ENCODE measurements at places on chromosomes 3 and 15.

- no peak overlapping the region for H3K27ac ChIP-seq
- no peak overlapping the region for H3K4me3 ChIP-seq
- H3K27me3 ChIP-seq: no peaks in the 10 kb centered on the region
- no peaks in the 10 kb centered on the region for H3K4me1 ChIP-seq
- no peaks in the 10 kb centered on the region for H3K36me3 ChIP-seq
- peak; percentile 80 for DNase-seq
These were observed 63.5 kb upstream of the CLDN18 start for GRCh38 chr3:137946356-137946973.

GRCh38 chr3:16239780-16240179, 25.0 kb downstream of the DPH3 start:
- no peaks in the 10 kb centered on the region for H3K4me1 ChIP-seq
- no peak overlapping the region for H3K4me3 ChIP-seq
- DNase-seq: no peak
- no peaks in the 10 kb centered on the region for H3K27me3 ChIP-seq
- H3K36me3 ChIP-seq: no peaks in the 10 kb centered on the region
- no peak overlapping the region for H3K27ac ChIP-seq

GRCh38 chr15:35925275-35926006, 379.5 kb upstream of the DPH6 start:
- no peaks in the 10 kb centered on the region for H3K27me3 ChIP-seq
- H3K27ac ChIP-seq: no peak overlapping the region
- no peaks in the 10 kb centered on the region for H3K36me3 ChIP-seq
- H3K4me3 ChIP-seq: no peak overlapping the region
- H3K4me1 ChIP-seq: no peaks in the 10 kb centered on the region
- DNase-seq: no peak

DNA sequence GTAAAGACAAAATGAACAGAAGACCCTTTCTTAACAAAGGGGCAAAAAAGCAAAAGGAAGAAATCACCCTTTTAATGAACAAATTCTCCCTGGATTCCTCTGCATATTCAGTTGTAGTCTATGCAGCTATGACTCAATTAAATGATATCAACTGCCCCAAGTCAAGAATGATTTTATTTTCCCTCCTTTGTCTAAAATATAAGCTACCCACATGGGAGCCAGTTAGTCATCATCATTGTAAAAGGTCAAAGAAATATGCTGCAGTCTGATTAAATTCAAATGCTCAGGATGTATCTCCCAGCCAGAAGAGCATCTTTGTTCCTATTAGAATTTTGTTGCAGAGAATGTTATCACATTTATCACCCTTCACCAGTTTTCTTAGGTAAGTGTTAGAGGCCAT, 84.0 kb downstream of the SST start:
- no peaks in the 10 kb centered on the region for H3K36me3 ChIP-seq

- no peak for DNase-seq
- no peak overlapping the region for H3K27ac ChIP-seq
- H3K27me3 ChIP-seq: no peaks in the 10 kb centered on the region
- no peak overlapping the region for H3K4me3 ChIP-seq
- H3K4me1 ChIP-seq: no peaks in the 10 kb centered on the region
These were observed 509.7 kb downstream of the GABRG3 start for GRCh38 chr15:27480642-27481041.

DNA sequence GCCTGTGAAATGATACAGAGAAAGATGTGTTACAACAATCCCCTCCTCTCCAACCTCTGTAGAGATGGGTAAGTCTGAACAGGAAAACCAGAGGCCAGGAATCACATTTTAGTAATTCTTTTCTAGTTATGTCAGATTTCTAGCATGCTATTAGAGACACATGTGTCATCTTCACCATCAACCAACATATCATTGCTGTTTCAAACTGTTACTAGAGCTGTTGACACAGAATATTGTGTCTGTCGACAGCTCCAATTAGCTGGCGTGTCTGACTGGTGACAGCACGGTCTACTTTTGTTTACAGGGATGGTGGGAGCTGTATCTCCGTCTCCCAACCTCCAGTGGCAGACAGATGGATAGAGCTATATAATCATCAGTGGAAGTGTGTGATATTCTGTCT, 393.2 kb downstream of the SOX2 start:
- H3K4me3 ChIP-seq: no peak overlapping the region
- DNase-seq: no peak
- H3K27ac ChIP-seq: no peak overlapping the region

GRCh38 chr3:157130467-157131251, 29.3 kb downstream of the CCNL1 start:
- H3K36me3 ChIP-seq: no peaks in the 10 kb centered on the region
- DNase-seq: peak; percentile 82
- peaks cover 46% of the 10 kb centered on the region for H3K4me1 ChIP-seq
- peak overlapping the region; percentile 7 for H3K4me3 ChIP-seq
- H3K27ac ChIP-seq: peak overlapping the region; percentile 75

DNA sequence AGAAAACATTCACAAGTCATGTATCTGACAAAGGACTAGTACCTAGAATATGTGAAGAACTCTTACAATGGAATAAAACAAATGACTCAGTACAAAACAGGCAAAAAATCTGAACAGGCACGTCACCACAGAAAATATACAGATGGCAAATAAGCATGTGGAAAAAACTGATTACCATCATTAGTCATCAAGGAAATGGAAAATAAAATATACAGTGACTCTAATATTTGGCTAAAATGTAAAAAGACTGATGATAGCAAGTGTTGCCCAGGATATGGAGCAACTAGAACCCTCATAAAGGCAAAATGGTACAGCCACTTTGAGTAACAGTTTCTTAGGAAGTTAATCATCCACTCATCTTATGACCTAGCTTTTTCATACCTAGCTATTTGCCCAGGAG, 95.8 kb upstream of the ABHD17C start:
- no peaks in the 10 kb centered on the region for H3K36me3 ChIP-seq
- no peak overlapping the region for H3K27ac ChIP-seq
- DNase-seq: no peak
- H3K4me3 ChIP-seq: no peak overlapping the region

- no peaks in the 10 kb centered on the region for H3K27me3 ChIP-seq
- no peak for DNase-seq
- no peak overlapping the region for H3K27ac ChIP-seq
- H3K4me1 ChIP-seq: no peaks in the 10 kb centered on the region
These were observed 42.0 kb downstream of the BFSP2 start for GRCh38 chr3:133441867-133442270.

- no peaks in the 10 kb centered on the region for H3K27me3 ChIP-seq
- H3K36me3 ChIP-seq: no peaks in the 10 kb centered on the region
- no peak overlapping the region for H3K4me3 ChIP-seq
- no peak overlapping the region for H3K27ac ChIP-seq
- no peak for DNase-seq
These were observed 6.7 kb downstream of the SPPL2A start for GRCh38 chr15:50758712-50759205.

DNA sequence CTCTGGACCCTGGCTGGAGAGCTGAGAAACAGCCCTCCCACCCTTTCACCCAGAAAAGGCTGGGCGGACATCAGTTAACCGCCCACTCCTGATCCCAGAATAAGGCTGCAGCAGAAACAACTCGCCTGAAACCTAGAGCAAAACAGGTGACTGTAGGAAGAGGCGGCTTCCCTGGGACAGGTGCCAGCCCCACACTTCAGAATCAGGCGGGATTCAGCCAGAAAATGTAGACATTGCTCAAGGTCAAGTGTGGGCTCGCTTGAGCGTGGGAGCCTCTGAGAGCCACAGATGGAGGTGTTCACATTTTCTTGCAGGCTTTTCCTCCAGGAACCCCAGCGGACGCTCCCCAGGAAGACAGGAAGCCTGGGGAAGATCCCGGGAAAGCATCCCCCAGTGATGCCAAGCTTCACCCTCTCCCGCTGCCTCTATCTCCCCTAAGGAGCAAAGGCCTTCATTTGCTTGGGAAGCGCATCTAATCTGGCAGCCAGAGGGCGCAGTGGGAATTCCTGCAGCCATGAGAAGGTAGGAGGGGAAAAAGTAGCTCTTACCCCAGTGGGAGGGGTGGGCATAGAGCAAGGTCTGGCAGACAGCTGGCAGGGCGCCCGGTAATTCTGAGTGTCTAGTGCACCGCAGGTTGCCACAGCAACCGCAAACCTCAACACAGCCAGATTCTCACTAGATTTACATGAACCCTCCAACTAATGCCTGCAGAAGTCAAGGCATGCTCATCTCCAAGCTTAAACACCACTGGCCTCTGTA, 77.7 kb downstream of the OCA2 start:
- H3K4me3 ChIP-seq: no peak overlapping the region
- no peaks in the 10 kb centered on the region for H3K4me1 ChIP-seq
- H3K27ac ChIP-seq: no peak overlapping the region
- H3K27me3 ChIP-seq: no peaks in the 10 kb centered on the region

DNA sequence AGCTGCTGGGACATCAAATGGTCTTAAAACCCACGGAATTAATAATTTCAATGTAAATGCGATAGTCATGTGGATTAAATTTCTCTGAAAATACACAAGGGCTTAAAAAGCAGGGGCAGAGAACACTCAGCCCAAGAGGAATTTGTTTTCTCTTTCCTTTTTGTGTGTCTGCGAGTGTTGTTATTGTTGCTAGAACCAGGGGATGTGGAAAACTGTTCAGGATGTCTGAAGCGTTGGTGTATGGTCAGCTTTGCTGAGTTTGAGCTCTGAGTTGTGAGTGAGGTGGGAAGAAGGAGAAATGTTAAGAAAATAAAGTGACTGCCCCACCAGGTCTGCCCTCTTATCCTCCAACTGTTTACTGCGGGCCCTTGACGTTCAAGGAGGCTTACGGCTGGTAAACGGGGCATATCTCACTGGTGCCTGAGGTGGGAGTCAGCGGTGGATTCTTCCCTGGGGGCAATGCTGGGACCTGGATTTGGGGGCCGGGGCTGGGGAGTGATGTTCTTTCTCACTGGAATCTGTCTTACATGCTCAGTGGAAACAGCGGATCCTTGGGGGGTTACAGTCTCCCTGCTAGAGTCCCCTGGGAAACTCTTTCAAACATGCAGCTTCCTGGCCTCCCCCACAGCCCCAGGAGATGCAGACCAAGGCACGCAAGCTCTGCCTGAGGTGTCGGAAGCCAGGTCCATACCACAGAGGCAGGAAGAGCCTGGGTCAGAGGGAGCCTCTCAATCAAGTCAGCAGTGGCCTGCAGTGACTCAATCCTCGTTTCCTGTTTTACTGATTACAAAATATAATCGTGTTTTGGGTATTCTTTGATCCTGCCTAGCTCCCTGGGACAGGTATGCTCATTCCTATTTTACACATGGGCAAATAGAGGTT, 41.8 kb downstream of the ITGA11 start:
- peak overlapping the region; percentile 37 for H3K27ac ChIP-seq
- H3K27me3 ChIP-seq: no peaks in the 10 kb centered on the region
- DNase-seq: peak; percentile 60
- peaks cover 14% of the 10 kb centered on the region for H3K4me1 ChIP-seq

DNA sequence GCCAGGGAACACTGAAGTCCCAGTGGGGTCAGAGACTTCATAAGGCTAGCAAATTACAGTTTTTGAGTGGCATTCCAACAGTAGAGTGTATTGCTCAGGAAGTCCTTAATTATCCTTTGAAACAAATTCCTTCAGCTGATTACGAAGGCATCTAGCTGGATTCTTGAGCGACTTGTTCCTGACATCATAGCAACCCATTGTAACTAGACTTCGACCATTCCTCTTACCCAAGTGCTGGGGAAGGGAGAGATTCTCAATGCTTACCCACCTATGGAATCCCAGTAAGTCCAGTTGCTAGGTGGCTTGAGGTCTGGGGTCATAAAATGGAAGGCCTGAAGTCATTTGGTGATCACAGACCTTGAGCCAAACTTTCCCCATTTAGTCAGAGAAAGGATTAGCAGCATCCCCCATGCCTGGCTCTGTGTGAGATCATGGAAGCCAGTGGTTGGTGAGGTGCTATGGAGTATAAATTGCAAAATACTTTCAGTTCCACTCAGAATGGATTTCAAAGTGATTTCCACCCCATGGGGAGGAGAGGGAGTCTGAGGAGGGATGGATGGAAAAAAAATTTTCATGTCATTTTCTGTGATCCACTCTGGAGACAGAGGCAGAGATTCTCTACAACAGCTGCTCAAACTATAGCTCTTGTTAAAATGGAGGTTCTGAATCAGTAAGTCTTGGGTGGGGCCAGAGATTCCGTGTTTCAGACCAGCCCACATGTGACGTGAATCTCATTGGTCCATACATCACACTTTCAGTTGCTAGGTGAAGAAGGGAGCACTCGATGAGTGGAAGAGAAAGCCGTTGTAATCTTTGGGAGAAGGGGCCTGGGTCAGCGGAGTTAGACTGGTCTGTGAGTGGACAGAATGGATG, 45.7 kb downstream of the CD86 start:
- H3K36me3 ChIP-seq: no peaks in the 10 kb centered on the region
- H3K4me1 ChIP-seq: peaks cover 7% of the 10 kb centered on the region
- no peaks in the 10 kb centered on the region for H3K27me3 ChIP-seq
- no peak overlapping the region for H3K4me3 ChIP-seq

- no peak overlapping the region for H3K27ac ChIP-seq
- H3K27me3 ChIP-seq: peaks cover 3% of the 10 kb centered on the region
- no peaks in the 10 kb centered on the region for H3K4me1 ChIP-seq
- DNase-seq: no peak
- no peak overlapping the region for H3K4me3 ChIP-seq
- no peaks in the 10 kb centered on the region for H3K36me3 ChIP-seq
These were observed 273.4 kb downstream of the ARRDC4 start for GRCh38 chr15:98233873-98234272.

- no peak overlapping the region for H3K27ac ChIP-seq
- H3K4me3 ChIP-seq: no peak overlapping the region
- no peaks in the 10 kb centered on the region for H3K36me3 ChIP-seq
- peak; percentile 73 for DNase-seq
- peaks cover 39% of the 10 kb centered on the region for H3K4me1 ChIP-seq
These were observed 48.9 kb upstream of the TCF12 start for GRCh38 chr15:56869573-56869972.

GRCh38 chr15:41989573-41990242, 17.4 kb upstream of the EHD4 start:
- H3K4me3 ChIP-seq: no peak overlapping the region
- peak; percentile 79 for DNase-seq
- no peaks in the 10 kb centered on the region for H3K27me3 ChIP-seq
- no peaks in the 10 kb centered on the region for H3K4me1 ChIP-seq

DNA sequence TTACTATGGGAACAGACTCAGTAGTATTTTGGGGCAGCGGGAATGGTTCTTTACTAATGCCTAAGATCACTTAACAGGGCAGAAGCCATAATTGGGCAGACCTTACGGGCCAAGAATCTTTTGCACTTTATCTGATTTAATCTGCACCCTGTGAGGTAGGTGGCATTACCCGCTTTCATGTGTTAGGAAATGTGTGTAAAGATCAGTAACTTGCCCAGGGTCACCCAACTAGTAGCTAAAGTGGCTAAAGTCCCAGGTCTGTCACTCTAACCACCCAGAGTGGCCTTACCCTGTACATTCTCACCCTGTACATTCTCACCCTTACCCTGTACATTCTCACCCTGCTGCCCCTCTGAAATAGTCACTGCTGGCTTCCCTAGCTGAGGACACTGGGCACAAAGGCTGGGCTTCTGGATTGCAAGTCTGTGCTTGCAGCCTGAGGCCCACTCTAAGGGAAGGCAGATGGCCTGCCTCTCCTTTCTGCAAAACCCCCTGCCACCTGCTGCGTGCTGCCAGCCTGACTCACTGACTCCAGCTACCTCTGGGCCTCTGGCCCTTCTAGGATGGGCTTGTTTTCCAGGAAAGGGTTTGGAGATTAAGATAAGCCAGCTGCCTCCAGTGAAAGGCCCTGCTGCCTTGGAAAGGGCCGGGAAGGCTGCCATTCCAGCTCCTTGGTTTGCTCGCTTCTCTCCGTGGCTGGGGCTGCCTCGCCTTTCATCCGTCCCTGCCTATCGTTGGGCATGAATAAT, 37.5 kb upstream of the MYZAP start:
- no peak overlapping the region for H3K4me3 ChIP-seq
- no peaks in the 10 kb centered on the region for H3K27me3 ChIP-seq
- DNase-seq: peak; percentile 62
- H3K27ac ChIP-seq: peak overlapping the region; percentile 76
